ENCODE measurements at places on chromosomes 11 and 22.

DNA sequence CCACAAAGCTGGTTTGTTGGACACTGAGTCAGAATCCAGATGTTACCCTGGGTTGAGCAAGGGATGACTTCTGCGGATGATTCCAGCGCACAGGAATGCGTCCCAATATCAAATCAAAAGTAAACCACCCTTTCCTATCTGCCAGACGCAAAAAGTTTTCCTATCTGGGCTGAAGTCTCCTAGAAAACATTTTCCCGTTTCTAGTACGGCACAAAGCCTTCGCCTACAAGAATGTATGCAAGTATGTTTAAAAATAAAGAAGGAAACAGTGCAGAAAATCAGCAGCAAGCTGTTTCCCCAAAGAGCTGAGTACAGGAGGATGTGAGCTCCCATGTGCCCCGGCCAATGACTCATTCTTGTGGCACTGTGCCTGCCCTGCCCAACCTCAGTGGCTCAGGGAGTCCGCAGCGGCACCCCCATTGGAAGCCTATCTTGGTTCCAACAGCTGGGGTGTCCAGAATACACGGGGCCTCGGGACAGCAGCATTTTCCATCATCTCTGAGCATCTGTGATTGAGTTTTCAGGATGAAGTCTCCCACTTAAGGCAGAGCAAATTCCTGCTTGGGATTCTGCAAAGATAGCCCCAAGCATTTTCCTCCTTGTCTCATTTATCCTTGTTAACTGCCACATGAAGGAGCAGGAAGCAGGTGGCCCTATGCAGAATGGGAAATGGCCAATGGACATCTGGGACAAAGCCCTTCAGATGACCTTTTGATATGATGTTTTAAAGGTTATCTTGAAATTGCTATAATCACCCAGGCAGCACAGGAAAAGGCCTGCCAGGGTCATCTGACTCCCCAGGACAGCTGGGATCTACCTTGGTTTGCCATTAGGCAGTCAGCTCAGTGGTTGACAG lies 17.5 kb downstream of the KCNJ5 start:
- DNase-seq, result no peak

DNA sequence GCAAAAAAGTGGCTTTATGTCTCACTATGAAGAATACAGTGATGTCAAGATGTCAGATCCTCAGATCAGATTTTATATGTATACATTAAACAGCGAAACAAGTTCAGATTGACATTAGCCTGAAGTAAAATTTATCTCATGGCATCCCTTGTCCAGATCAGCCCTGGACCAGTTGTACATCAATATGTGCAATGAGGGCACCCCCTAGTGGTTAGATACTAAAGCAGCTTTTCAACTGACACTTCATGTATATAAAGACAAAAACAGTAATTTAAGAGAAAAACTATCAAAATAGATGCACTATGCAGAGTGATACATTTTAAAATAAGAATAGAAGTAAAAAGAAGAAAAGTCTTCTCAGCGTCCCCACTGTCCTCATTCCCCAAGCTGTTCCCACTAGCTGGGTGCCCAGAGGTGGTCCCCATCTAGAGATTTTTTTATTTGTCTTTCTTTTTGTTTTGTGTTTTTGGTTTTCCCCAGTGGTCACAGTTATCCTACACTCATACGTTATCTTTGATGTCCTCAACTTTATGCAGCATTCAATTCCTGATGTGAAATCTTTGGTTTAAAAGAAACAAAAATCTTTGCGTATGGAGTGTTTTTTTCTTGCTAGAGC lies 2193.4 kb upstream of the RAG2 start:
- no peak for DNase-seq

DNA sequence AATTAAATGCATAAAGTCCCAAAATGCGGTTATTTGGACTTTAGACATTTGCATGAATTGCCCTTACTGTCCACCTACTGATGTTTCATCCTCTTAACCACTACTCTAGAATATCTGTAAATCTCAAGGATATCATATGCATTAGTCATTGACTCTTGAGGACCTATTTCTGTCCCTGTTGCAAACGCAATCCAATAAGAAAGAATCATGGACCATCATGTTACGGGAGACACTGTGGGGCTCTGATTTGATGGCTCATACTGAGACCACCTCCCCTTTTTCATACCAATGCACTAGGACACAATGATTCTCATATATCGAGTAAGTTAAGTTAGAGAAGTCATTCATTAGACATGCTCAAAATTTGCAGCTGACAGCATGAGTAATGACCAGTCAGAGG lies 14.4 kb downstream of the POU2AF2 start:
- DNase-seq, result no peak

DNA sequence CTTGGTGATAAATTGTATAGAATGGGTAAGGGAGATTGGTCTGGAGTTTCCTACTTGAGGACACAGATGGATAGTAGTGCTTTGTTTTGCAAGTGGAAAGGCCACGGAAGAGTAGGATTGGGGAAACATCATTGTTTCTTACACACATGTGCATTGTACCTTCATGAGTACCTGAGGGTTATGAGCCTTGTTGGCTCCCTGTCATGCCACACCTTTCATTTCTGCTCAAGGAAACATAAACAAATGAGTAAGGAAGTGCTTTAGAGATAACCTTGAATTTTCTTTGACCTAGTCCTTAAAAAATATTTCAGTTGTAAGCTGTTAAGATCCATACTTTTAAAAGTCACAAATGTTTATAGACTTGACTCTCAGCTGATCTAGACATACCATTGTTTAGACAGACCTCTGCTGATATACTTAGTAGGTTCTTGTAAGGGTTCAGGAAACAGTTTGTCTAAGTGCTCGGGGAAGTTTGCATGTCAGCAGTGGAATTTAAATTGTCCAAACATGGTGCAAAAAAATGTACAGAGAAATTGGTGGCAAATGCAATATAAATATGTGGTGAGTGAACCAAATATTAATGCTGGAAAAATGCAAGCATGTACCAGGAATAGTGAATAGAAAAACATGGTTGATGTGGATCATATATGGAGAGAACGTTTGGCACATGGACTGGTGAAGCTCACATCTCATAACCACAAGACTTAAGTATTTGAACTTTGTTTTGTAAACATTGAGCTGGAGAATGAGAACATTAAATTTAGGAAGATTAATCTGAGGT lies 40.9 kb downstream of the GAS2 start:
- DNase-seq, result no peak

- DNase-seq, result no peak
Observed at GRCh38 chr22:47572443-47572842, 810.0 kb downstream of the TBC1D22A start.

- DNase-seq, result no peak
Observed at GRCh38 chr11:128511712-128512111, 75.6 kb downstream of the ETS1 start.

DNA sequence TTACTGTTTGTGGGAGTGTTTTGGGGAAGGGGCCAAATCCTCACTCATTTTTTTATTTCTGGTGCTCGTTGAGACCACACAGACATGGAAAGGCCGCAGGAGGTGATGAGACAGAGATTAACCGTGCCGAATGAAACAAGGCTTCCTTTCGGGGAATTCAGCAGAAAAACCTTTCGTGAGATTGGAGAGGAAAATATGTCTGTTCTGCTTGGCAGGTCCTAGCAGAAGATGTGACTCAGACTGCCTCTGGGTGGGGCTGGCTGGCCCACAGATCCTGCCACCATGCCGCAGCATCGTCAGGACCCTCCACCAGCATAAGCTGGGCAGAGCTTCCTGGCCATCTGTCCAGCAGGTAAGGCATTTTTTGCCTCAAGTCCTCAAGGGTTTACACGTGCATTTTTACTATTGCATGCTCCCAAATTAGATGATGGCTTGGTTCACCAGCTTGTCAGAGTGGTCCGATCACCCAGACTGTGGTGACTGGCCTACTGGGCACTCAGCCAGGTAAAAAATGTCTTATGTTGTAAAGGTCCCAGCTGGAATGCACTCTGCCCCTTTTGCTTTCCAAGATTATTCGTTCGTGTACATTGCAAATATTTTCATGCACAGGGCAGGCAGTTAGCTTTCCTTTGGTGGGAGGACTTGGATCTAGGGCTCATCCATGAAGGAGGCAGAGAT lies 1.5 kb downstream of the DDB2 start:
- peak; percentile 42 for DNase-seq

DNA sequence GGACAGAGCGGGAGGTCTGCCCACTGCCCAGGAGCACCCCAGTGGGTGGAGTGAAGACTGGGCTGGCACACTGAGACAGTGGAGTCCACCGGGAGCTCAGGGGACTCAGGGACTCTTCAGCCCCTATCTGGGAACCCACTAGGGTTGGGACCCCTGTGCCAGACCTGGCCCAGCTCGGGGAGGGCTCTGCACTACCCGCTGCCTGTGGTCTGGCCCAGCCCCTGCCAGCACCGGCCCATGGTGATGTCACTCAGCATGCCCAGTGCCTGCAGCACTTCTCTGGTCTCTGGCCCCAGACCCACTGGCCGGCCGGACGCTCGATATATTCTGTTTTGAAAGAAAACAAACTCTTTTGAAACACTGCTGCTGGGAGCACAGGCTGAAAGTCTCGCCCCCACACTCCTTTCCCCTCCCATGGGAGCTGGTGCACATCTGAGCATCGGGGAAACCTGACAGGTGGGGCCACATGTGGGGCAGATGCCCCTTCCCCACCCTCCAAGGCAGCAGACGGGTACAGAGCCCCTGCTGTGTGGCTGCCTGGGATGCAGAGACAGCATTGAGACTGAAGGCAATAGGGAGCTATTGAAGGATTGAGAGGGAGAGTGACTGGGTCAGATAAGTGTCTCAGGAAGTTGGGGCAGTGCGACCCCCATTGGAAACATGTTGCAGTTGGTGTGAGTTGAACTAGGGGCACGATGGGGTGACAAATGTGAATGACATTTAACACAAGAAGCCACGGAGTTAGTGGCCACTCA lies 62.9 kb downstream of the MYEOV start:
- DNase-seq, result no peak

- DNase-seq, result no peak
Observed at GRCh38 chr11:82560836-82561235, 172.8 kb downstream of the FAM181B start.

GRCh38 chr11:128262463-128263345 lies 324.7 kb downstream of the ETS1 start:
- no peak for DNase-seq

Data from GOT3 (cell line).